ENCODE measurements at places on chromosomes 3 and 15.
A peak's percentile ranks its signal among the peaks of the same experiment; 100 is the strongest.

GRCh38 chr3:17806201-17806600, 63.8 kb upstream of the TBC1D5 start:
- DNase-seq: no peak

GRCh38 chr3:57890874-57891273, 117.3 kb upstream of the FLNB start:
- no peak for DNase-seq

DNA sequence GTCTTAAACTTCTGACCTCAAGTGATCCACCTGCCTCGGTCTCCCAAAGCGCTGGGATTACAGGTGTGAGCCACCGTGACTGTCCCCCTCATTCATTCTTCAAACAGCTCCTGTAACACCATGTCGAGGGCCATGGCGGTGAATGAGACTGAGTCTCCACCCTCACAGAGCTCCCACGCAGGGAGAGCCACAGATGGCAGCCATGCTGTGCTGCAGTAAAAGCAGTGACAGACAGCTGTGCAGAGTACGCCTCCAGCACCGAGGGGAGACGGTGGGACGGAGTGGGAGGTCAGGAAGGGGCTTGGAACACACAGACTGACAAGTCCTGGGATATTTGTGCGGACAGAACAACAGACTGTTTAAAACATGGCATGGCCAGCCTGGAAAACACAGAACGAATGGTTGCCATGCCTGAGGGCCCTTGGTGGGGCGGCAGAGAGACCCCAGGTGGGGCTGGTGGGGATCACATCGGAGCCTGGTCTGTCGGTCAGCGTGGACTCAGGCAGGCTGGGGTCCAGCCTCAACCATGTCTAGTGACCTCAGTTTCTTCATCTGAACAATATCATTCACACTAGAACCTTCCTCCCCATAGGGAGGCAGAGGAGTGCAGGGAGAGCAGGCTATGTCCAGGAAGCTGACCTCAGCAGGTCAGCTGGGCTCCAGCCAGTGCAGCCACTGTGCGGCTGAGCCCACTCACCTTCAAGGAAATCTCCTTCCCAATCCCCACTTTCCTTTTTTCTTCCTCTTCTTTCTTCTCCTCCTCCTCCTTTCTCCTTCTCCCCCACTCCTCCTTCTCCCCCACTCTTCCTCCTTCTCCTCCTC, 20.6 kb upstream of the LCTL start:
- no peak for DNase-seq

GRCh38 chr3:42510325-42510724, 7.9 kb downstream of the VIPR1 start:
- no peak for DNase-seq

- DNase-seq: no peak
Measured at GRCh38 chr15:71559616-71560015, 250.7 kb upstream of the NR2E3 start.

DNA sequence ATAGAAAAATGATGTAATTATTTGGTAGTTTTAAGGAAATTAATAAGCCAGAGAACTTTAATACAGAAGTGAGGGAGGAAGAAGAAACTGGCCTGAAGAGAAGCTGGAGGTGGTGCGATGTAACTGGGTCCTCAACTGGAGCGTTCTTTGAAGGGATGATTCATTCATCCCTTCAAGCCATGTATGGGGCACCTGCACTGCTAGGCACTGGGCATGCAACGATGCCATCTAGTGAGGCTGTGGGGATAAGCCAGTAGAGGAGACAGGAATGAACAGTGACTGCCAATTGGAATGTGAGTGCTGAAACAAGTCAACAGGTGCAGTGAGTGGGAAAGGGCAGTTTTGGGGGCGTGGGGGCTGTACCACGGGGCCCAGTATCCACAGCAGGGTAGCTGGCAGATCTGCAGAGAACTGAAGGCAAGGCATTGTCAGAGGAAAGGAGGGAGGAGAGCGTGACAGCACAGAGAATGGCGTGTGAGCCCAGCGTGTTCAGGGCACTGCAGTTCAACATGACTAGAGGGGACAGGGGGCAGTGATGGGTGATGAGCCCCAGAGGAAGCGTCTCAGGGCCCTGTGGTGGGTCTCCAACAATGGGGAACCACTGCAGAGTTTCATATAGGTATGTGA, 3.8 kb upstream of the KIF23 start:
- DNase-seq: no peak

GRCh38 chr15:38672814-38673670, 108.4 kb upstream of the RASGRP1 start:
- no peak for DNase-seq

DNA sequence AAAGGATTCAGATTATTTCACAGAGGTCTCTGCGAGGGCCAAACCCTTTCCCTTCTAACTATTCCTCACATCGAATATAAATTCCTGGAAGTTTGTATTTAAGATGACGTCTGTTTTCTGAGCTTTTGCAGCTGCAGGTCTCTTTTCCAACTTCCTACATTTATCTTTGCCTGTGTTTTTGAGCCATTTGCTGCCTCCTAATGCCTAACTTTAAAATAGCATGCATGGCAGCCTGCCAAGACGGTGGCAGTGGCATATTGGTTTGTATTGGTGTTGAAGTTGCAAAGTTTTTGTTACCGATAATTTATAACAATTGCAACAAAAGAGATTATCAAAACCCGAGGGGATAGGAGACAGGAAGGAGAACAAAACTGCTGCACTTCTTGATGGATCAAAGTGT, 187.1 kb upstream of the DNAJC19 start:
- DNase-seq: peak; percentile 60

- no peak for DNase-seq
Measured at GRCh38 chr3:53753518-53754183, 92.6 kb downstream of the CHDH start.

DNA sequence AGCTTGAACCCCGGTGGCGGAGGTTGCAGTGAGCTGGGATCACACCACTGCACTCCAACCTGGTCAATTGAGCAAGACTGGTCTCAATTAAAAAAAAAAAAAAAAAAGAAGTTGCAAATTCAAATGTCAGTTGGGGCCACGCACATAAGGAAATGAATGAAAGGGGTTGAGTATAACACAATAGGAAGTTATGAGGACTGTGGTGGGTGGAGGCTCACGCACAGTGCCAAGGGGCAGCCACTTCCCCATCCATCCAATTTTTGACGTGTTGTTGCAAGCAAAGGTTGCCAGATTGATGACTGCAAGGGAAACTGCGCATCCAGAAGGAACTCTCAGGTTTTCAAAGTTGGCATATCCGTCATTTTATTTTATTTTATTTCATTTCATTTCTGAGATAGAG, 532.2 kb downstream of the NTRK3 start:
- DNase-seq: no peak

DNA sequence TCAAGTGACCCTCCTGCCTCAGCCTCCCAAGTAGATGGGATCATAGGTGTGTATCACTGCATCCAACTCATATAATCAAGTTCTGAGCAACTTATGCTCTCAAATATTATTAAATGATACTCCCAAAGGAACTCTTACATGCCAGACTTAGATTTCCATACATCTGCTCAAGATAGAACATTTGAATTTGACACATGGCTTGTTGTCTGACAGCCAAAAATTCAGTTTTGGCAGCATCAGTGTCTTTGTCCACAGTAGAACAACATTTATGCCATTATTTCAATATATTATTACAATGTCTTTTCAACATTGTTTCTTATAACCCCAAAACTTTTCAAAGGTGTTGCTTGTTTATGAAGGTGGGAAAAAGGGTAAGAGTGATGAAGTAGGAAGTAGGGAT, 116.2 kb downstream of the SUCNR1 start:
- no peak for DNase-seq

- DNase-seq: no peak
Measured at GRCh38 chr3:78979028-78979427, 788.8 kb downstream of the ROBO1 start.

DNA sequence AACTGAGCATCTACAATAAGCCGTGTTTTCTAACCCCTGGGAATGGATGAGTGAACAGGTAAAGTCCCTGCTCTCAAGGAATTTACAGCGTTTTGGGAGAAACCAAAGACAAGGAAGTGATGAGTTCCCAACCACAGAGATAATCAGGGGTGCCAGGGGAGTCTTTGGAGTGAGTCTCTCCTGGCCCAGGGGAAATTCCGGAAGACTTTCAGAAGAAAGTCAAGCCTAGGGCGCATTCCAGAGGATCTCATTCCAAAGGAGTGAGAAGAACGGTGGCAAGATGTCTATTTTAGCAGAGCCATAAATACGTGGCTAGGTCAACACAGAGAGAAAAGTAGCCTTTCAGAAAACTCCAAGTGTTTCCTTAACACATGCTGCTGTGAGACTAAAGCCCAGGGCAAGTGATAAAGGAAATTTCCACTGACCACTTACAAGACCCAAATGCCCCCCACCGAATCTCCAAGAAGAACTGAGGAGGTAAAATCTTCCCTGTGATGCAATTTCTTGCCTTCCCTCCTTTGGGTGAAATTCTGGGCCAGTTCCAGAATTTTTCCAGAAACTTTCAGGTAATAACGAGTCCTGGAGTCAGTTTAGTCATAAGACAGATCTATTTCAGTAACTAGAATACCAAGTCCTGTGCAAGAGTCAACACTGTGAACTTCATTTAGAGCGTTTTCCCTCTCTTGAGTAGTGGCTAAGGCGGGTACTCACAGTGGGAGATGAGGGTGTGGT, 437.4 kb downstream of the NR2F2 start:
- DNase-seq: no peak

GRCh38 chr15:51053571-51053970, 41.1 kb downstream of the TNFAIP8L3 start:
- DNase-seq: no peak

DNA sequence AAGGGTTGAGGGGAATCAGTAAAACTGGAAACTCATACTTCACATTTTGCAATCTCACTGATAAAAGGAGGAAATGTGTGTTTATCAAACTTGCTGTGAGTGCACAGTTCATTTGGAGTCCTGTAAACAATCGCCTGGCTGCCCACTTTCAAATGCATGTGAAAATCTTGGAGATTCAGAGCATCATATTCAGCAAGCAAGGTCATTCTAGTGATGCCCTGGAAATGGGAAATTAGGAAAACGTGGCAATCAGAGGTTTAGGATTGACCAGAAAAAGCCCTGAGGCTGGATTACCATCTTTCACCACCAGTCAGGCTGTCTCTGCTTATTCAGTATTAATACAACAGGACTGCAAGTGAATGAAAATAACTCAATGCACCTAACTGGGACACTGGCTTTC, 23.9 kb downstream of the DPH6 start:
- no peak for DNase-seq

DNA sequence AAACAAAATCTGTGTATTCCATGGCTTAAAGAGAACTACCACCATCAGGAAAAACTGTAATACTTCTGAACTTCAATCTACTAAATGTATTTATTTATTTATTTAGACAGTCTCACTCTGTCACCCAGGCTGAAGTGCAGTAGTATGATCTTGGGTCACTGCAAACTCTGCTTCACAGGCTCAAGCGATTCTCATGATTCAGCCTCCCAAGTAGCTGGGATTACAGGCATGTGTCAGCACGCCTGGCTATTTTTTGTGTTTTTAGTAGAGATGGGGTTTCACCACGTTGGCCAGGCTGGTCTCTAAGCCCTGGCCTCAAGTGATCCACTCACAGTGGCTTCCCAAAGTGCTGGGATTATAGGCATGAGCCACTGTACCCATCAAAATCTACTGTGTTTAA, 202.3 kb upstream of the POU1F1 start:
- no peak for DNase-seq

DNA sequence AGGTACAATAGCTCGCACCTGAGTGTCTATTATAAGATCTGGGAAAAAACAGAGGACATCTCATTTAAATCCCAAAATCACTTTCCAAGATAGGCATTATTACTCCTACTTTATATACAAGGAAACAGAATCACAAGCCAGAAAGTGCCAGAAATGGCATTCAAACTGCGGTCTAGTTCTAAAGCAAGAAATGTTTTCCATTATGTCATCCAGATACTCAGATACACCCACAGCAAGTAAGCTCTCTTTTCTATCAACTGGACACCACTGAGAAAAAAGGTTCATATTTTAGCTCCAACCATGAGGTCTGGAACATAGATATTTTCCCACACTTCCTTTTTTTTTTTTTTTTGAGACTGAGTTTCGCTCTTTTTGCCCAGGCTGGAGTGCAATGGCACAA, 8.1 kb downstream of the SLC33A1 start:
- DNase-seq: no peak

GRCh38 chr3:100500320-100500880, 8.0 kb downstream of the TMEM45A start:
- DNase-seq: no peak

- DNase-seq: no peak
Measured at GRCh38 chr3:104673981-104674380, 692.7 kb upstream of the ALCAM start.

DNA sequence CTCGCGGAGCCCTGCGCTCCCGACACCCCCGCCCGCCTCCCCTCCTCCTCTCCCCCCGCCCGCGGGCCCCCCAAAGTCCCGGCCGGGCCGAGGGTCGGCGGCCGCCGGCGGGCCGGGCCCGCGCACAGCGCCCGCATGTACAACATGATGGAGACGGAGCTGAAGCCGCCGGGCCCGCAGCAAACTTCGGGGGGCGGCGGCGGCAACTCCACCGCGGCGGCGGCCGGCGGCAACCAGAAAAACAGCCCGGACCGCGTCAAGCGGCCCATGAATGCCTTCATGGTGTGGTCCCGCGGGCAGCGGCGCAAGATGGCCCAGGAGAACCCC, 464 bp downstream of the SOX2 start:
- no peak for DNase-seq

DNA sequence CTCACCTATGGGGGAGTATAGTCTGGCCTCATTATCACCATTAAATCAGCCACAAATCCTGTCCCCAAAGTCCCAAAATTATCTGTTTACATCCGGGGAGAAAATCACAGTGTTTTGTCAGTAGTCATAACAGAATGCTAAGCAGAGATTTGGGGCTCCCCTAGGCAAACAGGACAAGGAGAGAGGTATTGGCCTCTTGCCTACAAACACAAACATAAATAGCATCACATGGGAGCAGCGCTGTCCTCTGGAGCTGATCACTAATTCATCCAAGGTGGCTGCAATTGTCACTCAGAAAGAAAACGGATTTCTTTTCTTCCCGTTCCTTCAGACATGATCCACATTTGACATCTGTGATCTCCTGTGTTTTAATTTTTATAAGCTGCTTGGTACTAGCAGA, 1028.1 kb downstream of the NTRK3 start:
- DNase-seq: no peak

DNA sequence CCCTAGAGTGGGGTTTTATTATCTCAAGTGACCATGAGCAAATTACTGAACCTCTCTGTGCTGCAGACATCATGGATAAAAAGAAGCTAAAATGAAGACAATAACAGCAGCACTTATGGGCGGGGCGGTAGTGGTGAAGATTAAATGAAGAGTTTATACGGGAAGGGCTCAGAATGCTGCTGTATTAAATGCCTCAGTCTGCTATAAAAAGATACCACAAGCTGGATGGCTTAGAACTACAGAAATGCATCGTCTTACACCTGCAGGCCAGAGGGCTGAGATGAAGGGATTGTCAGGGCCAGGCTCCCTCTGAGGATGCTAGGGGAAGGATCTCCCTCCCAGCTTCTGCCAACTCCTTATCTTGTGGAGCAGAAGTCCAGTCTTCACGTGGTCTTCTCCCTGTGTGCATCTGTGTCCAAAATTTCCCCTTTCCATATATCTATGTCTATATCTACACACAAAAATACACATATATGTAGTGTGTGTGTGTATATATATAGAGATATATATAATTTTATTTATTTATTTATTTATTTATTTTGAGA, 2.9 kb downstream of the ALG1L2 start:
- DNase-seq: no peak

GRCh38 chr15:44045661-44046060, 149.4 kb downstream of the FRMD5 start:
- DNase-seq: no peak

GRCh38 chr3:133676336-133677118, 14.8 kb upstream of the TOPBP1 start:
- DNase-seq: no peak

- DNase-seq: no peak
Measured at GRCh38 chr3:168040607-168041208, 55.0 kb downstream of the GOLIM4 start.
